ENCODE measurements at places on chromosomes 13 and 19.

GRCh38 chr13:29925457-29926097 is 75.2 kb upstream of the UBL3 start:
- DNase-seq = no peak

- no peak for DNase-seq
Measured at GRCh38 chr19:18230941-18231734, 4.9 kb upstream of the PDE4C start.

DNA sequence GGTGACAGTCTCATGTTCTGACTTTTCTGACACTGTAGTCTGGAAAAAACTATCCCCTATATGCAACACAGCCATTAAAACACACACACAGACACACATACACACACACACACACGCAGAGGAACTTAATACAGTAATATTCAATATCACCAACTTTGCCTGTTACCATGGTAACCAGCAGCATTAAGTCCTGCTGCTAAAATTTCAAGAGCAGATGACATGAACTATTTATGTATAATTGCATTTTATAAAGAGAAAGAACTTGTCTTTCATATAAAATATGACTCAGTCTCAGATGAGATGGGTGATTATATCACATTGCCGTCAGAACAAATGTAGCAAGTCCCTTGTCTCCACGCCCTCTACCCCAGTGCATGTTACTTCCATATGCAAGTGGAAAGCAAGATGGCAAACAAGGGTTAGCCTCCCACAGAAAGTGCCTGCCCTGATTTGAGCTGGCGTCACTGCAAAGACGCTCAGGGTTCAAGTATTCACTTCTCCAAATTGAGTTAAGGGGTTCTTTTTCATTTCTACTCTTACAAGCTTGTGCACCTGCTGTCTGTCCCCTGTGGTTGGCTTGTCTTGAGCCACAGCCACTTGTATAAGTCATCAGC is 576.8 kb downstream of the UQCRFS1 start:
- no peak for DNase-seq

GRCh38 chr13:36345438-36346221 is 564 bp downstream of the SPART start:
- no peak for DNase-seq
